ENCODE measurements at places on chromosomes 11 and 22.

- no peak for DNase-seq
Measured at GRCh38 chr22:35554297-35554845, 13.7 kb downstream of the RASD2 start.

DNA sequence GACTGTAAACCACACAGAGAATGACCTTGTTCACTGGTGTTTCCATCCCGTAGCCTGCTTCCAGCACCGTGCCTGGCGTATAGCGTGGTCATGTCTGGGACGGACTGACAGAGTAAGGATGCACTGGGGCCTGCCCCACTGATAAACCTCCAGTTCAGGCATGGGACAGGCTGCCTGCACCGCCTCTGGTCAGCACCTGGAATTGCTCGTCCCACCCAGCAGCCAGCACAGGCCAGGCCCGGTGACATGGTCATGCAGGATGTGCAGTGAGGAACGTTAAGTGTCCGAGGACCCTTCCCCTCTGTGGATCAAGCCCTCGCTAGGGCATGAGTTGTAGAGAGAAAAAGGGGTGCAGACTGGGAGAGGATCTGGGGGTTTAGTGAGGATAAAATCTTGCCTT lies 44.8 kb downstream of the LMO1 start:
- DNase-seq, result no peak

DNA sequence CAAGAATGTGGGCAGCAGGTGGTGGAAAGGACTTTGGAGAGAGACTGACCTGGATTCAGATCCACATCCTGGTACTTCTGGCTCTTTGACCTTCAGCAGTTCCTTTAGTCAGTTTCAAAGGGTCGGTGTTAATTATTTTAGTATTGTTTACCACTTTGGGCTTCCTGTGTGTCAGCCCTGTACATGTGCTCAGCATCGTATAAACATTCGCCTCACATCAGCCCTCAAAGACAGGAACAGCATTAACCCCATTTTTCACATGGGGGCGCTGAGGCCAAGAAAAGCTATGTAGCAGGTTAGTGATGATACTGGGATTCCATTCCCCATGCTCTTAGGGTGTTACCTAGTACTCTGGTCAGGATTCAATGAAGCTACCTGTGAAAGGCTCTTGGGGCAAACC lies 72.1 kb upstream of the YWHAH start:
- DNase-seq, result no peak

DNA sequence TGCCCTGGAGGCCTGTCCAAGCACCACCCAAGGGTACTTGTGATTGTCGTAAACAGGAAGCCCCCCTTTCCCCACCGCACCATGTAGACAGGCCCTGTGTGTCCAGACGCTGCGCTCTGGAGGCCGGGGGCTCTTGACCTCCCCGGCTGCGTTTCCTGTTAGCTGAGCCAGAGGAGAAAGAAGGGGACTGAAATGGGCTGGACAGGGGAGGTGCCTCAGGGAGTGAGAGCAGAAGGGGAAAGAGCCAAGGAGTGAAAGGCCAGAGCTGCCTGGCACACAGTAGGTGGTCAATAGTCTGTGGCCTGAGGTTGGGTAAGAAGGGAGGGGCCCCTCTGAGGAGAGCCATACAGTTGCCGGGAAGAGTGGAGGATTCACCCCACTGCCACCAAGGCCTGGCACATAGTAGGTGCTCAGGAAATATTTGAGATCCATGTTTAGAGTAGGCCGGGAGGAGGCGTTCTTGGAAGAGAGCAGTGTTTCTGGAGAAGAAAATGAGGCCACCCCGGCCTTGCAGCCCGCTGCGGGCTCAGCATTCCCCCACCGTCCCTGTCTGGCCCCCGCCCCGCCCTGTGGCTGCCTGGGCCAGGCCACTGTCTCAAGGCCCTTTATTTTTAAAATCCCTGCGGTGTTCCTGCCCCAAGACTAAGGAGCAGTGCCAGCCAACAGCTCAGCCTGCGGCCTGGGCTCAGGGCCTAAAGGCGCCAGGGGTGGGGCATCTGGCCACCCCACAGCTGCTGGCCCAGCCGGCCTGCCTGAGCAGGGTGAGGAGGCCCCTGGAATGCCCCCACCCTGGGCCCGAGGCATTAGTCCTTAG lies 13.6 kb upstream of the CDC42EP1 start:
- DNase-seq, result no peak

Measured in NCI-H526 treated with DMSO at 0.1 percent for 48 hours (cell line).